Activated T-helper 1 cell treated with Interleukin-2 at 50 U/mL for 16 hours (primary cell): ENCODE measurements at places on chromosomes 3 and 15.

GRCh38 chr3:187889601-187890404 lies 144.5 kb upstream of the BCL6 start:
- no peak for DNase-seq

DNA sequence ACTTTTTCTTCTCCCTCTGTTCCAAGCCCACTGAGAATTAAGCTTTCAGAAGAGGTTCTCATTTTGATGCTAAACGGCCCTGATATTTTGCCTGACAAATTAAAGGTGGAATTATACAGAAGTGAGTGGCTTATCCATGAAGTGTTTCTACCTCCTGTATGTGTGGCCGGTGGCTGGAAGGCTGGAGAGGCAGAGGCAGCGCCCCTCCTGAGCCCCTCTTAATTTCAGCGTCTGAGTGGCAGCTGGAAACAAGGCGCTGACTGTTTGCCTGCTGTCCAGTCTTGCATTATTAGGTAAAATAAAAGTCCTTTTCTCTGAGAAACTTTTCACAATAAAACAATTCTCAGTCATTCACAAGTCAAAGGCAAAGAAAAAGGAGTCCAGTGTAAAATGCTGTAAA lies 685.7 kb downstream of the MCTP2 start:
- DNase-seq: no peak

GRCh38 chr15:60634815-60635214 lies 155.9 kb upstream of the ICE2 start:
- no peak for DNase-seq

DNA sequence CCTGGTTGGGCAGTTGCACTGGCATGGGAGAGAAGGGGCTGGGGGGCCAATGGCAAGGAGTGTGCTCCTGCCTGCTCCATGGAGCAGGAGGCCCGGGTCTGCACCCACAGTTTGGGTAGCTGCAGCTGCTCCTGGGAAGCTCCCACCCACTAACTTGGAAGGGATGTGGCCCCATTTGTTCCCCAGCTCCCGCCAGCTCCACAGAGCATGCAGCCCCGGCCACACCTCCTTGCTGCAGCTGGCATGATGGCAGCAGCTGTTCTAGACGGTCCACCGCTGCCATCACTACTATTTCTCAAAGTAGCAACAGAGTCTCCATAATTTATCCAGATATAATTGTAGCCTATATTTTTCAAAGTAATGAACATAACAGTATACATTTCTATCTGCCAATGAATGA lies 65.8 kb downstream of the PIK3CB start:
- no peak for DNase-seq

GRCh38 chr3:195129072-195129643 lies 141.8 kb downstream of the XXYLT1 start:
- DNase-seq: no peak

DNA sequence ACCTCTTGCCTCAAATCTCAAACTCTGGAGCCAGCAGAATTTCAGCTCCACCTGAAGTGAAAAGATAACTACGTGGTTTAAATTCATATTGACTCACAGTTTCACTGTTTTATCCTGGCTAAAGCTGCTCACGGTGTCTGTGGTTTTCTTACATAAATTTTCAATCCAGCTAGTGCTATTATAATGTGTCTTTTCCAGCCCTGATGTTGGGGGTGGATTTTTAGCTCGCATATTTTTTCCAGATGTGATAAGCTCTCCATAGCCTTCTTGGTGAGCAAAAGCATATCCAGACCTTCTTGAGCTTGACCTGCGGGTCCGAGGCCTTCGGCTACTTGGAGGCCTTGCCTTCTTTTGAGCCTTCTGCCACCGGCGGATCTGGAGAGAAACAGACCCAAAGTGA lies 239.3 kb downstream of the DTWD1 start:
- no peak for DNase-seq

- DNase-seq: no peak
Observed at GRCh38 chr3:46465196-46465520, 453 bp upstream of the LTF start.

- DNase-seq: no peak
Observed at GRCh38 chr3:66497288-66497984, 3.4 kb downstream of the LRIG1 start.

- no peak for DNase-seq
Observed at GRCh38 chr3:95343228-95343627, 1280.4 kb downstream of the NSUN3 start.

DNA sequence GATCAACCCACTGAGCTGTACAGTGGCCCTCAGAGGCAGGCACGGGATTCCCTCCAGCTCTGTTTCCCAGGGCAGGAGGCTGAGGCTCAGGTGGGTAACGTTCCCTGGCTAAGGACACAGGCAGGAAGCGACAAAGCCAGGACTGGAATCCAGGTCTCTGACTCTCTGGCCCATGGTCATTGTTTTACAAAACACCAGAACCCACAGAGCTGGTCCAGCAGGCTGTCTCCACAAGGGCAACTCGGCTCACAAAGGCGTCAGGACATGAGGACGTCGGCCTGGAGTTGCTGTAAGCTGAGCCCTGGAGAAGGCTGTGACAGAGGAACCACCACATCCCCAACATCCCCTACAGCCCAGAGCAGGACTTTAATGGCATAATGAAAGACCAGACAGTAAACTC lies 30.7 kb downstream of the NUP210 start:
- no peak for DNase-seq

GRCh38 chr3:16309558-16309957 lies 44.5 kb downstream of the OXNAD1 start:
- DNase-seq: no peak

GRCh38 chr3:83426300-83426699 lies 1532.5 kb upstream of the CADM2 start:
- no peak for DNase-seq

- DNase-seq: no peak
Observed at GRCh38 chr15:75966073-75966472, 46.2 kb downstream of the NRG4 start.

DNA sequence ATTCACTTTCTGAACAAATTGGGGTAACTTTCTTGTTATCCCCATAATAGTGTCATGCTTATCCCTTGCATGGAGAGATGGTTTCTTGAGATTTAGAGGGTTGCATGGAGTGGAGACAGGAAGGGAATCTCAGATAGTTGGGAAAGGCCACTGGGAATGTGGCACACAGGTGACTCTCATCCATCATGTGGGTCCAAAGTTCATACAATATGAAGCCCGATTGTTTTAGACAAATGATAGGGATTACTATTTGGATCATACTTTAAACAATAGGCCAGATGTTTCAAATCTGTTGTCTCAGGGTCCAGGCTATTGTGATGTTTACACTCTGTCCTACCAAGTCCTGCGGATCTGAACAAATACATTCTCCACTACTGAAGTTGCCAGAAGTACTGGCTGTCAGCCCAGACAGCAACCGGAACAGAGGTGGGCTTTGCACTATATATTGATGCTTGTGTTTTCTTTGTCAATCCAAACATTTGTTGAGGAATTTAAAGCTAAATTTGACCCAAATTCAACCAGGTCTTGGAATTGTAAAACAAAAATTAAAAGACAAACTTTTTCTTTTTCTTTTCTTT lies 39.2 kb upstream of the NMNAT3 start:
- no peak for DNase-seq

- no peak for DNase-seq
Observed at GRCh38 chr3:113741086-113741485, 5.0 kb downstream of the NAA50 start.

GRCh38 chr15:72319360-72319984 lies 485 bp downstream of the CELF6 start:
- DNase-seq: peak; percentile 21

DNA sequence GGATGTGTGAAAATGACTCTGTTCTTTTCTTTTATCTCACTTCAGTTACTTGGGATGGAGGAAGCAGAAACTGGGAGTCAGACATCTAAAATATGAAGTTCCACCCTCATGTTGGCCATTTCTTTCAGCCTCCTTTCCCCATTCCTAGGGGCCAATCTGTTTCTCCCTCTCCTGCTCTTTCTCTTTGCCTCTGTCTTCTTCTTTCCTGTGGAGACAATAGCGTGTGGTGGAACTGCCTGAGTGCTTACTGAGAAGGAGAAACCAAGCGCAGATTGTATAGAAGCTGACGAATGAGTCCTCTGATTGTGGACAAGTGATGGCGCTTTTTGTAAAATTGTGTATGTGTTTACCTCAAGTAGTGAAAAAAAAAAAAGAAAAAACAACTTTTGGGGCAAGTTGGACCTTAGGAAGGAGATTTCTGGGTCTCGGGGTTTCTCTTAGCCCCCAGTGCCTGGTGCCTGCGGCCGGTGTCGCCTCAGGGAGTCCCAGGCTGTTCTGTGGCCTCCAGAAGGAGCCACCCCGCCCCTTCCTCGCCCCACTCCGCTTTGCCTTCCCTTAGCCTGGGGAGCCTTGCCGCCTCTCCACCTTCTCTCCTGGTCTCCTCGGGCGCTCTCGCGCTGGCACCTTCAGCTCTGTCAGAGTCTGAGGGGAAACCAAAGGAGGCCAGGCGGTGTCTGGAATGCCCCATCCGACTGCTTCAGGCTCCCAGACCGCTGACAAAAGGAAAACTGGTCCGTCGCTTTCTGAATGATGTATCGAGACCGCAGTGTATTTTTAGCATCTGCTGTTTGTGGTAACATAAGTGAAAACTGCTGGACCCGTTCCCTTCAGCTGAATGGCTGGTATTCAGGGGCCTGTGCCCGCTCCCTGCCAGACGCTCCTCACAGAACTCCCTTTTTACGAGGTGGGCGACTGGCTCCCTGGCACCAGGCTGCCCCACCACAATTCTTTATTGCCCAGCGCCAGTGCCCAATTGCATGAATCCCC lies 30.1 kb downstream of the SCG5 start:
- DNase-seq: no peak

DNA sequence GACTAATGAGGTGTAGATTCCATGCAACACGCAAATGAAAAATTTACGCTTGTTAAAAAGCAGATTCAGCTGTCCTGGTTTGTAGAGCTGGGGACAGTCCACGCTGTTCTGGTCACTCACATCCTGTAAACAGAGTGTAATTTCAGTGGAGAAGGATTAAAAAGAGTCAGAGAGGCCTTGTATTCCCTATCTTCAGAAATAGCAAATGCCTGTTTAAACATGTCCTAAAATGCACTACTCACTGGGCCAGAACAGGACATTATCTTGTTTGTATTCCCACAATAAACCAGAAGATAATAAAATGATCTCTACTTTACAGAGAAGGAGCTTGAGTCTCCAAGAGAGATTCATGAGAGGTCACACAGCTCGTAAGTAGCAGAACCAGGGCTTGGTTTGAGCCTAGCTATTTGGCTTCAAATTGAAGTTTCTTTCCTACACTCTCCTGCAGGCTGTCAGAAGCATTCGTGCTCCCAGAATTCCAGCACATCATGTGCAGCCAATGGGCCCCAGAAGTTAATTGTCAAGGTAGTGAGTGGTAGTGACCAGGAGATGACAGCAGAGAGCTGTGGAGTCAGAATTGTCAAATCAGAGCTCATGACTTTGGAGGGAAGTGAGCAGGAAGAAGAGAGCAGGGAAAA lies 242.5 kb downstream of the ATP8B4 start:
- DNase-seq: no peak

- DNase-seq: no peak
Observed at GRCh38 chr3:38579551-38580449, 69.7 kb downstream of the SCN5A start.

DNA sequence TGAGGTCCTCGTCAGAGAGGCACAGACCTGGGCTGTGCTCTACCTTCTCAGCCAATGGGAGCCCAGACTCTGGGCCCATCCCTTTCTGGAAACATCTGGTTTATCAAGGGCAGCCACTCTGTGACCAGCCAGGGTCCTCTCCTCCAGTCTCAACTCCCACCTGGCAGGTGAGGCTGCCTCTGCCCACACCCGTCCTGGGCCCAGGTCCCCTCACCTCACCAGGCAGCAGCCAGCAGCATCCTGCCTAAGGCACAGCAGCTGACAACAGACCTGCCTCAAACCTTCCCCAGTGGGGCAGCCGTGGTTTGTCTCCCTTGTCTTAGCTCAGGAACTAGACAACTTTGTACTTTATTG lies 8.7 kb upstream of the VIPR1 start:
- no peak for DNase-seq

GRCh38 chr3:126752303-126753190 lies 48.5 kb downstream of the CHCHD6 start:
- peak; percentile 12 for DNase-seq

DNA sequence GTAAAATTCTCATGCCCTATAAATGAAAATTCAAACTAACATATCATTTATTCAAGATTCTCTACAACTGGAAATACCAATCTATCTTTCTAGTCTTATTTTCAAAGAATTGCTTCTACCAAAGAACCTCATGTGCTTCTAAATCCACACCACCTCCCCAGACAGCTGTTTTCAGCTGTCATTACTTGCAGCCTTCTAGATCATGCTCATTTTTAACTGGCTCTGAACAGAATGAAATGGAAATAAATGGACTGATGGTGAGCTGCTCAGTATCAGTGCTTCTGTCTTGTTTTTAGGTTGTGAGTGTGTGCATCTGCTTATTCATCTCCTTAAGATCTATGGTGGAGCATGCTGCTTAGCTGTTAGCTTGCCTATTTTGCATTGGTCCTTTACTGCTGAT lies 29.4 kb downstream of the GOLGB1 start:
- no peak for DNase-seq

GRCh38 chr3:111748132-111748531 lies 110.9 kb upstream of the PHLDB2 start:
- DNase-seq: no peak

- no peak for DNase-seq
Observed at GRCh38 chr3:111315930-111316587, 225.9 kb upstream of the CD96 start.

GRCh38 chr3:129576514-129577352 lies 29.7 kb downstream of the PLXND1 start:
- DNase-seq: peak; percentile 55

GRCh38 chr3:108001457-108001856 lies 89.4 kb downstream of the CD47 start:
- DNase-seq: no peak

GRCh38 chr3:46098319-46098761 lies 71.1 kb upstream of the XCR1 start:
- DNase-seq: peak; percentile 11

GRCh38 chr15:67180514-67181191 lies 73.8 kb downstream of the AAGAB start:
- DNase-seq: no peak

- no peak for DNase-seq
Observed at GRCh38 chr15:94255540-94255939, 24.2 kb downstream of the MCTP2 start.
